WTC11 (cell line): ENCODE measurements at places on chromosomes 4 and X. TPM values are rescaled to one million over a fixed set of nuclear protein-coding genes. Genes with fewer than 3 reads are reported as not detected.

The FGFRL1 gene
- 25.9 to 30.6 TPM (median 27.3 TPM) in 3 replicates for total RNA-seq

The AFF2 gene
- 6.0 to 7.6 TPM (median 6.9 TPM) in 3 replicates for total RNA-seq

The AKAP17A gene
- 44.5 to 68.1 TPM (median 45.5 TPM) in 3 replicates for total RNA-seq

DNA sequence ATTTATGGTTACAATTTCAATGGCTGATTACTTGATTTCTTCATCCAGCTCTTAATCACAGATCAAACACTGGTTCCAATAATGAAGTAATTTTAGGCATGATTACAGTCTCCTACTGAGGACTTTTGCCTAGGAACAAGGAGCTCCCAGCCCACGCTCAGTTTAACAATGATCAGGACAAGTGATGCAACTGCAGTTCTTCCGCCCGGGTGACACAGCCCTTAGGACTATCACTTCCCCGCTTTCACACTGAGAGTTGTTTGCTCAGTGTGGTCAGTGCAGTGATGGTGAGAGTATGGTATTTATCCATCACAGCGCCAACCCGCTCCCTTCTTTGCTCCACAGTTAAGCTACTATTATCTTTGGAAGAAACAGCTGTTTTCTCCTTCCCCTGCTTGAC is 203.2 kb upstream of the MBNL3 start:
- no peak overlapping the region for H3K4me3 ChIP-seq
- no peaks in the 10 kb centered on the region for H3K36me3 ChIP-seq
- peaks cover 37% of the 10 kb centered on the region for H3K27me3 ChIP-seq
- H3K4me1 ChIP-seq: peaks cover 60% of the 10 kb centered on the region
- no peak for DNase-seq

DNA sequence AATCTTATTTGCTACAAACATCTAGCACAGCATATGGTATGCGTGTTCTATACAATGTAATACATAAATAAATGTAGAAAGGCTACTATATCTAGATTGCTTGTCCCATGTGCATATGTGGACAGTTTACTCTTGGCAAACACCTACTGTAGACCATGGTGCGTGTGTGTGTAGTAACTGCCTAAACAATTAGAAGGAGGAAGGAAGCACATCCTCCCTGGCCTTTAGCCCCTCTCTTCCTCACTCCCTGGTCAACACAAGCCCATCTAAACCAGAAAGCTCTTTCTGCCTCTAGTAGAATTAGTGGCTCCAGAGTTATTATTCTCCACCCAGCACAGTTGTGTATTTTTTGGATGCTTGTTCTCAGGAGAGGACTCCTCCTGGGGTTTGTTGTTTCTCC is 73.9 kb downstream of the KDR start:
- H3K4me1 ChIP-seq: no peaks in the 10 kb centered on the region
- H3K27me3 ChIP-seq: no peaks in the 10 kb centered on the region
- no peaks in the 10 kb centered on the region for H3K36me3 ChIP-seq
- H3K4me3 ChIP-seq: no peak overlapping the region

- no peak overlapping the region for H3K4me3 ChIP-seq
- no peaks in the 10 kb centered on the region for H3K27me3 ChIP-seq
These were observed 152.5 kb downstream of the PLS3 start for GRCh38 chrX:115713460-115713859.

- H3K27ac ChIP-seq: no peak overlapping the region
- H3K4me1 ChIP-seq: no peaks in the 10 kb centered on the region
- peaks cover 18% of the 10 kb centered on the region for H3K27me3 ChIP-seq
- H3K36me3 ChIP-seq: peaks cover 3% of the 10 kb centered on the region
- no peak for DNase-seq
These were observed 17.9 kb upstream of the NSG1 start for GRCh38 chr4:4368809-4369580.

GRCh38 chr4:7196736-7197135 is 4.4 kb downstream of the SORCS2 start:
- peaks cover 58% of the 10 kb centered on the region for H3K4me1 ChIP-seq
- no peak overlapping the region for H3K4me3 ChIP-seq
- no peak for DNase-seq
- peaks cover 30% of the 10 kb centered on the region for H3K27me3 ChIP-seq

DNA sequence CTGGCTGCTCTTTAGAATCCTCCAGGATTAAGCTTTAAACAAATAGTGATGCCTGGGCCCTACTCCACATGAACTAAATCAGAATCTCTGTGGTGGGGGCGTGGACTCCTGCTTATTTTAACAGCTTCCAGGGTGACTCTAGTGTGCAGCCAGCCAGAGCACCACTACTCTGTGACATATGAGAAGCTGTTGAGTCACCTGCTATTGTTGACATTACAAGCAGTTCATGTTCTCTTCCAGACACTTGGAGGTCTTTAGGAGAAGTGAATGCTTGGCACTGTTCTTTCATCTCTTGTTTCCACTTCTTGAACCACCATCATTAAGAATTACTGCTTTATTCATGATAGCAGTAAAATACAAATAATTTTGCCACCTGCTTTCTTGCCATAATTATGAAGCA is 426 bp upstream of the C4orf51 start:
- H3K4me1 ChIP-seq: peaks cover 14% of the 10 kb centered on the region
- H3K4me3 ChIP-seq: no peak overlapping the region
- DNase-seq: no peak
- H3K27me3 ChIP-seq: 0 out of 2 replicates have a peak, but pooled peaks cover 5% of the 10 kb centered on the region

DNA sequence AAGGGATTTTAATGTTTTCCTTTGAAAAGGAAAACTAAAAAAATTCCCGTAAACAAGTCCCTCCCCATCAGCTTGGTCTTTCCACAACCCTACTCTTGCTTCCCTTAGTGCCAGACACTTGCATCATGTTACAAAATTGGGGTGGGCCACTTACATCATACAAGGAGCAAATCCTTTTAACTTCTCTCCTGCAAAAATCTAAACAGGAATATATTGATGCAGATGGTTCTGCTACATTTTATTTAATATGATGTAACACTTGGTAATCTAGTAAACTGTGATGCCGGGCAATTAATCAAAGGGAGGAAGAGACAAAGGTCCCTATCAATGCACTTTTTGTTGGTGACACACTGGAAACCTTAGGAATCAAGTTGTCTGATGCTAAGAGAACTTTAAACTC is 125.3 kb downstream of the UBE2K start:
- H3K27me3 ChIP-seq: no peaks in the 10 kb centered on the region
- no peak overlapping the region for H3K4me3 ChIP-seq
- peak overlapping the region; percentile 55 for H3K27ac ChIP-seq
- DNase-seq: no peak
- H3K36me3 ChIP-seq: peaks cover 17% of the 10 kb centered on the region
- peaks cover 11% of the 10 kb centered on the region for H3K4me1 ChIP-seq

- peaks cover 15% of the 10 kb centered on the region for H3K36me3 ChIP-seq
- no peaks in the 10 kb centered on the region for H3K27me3 ChIP-seq
- no peak overlapping the region for H3K4me3 ChIP-seq
- no peak overlapping the region for H3K27ac ChIP-seq
- peaks cover 11% of the 10 kb centered on the region for H3K4me1 ChIP-seq
These were observed 81.9 kb upstream of the QRFPR start for GRCh38 chr4:121462660-121463261.

- H3K36me3 ChIP-seq: peaks cover 12% of the 10 kb centered on the region
- H3K27me3 ChIP-seq: no peaks in the 10 kb centered on the region
- H3K4me1 ChIP-seq: peaks cover 36% of the 10 kb centered on the region
- H3K4me3 ChIP-seq: no peak overlapping the region
- DNase-seq: no peak
These were observed 559 bp upstream of the PCDH18 start for GRCh38 chr4:137532869-137533236.

DNA sequence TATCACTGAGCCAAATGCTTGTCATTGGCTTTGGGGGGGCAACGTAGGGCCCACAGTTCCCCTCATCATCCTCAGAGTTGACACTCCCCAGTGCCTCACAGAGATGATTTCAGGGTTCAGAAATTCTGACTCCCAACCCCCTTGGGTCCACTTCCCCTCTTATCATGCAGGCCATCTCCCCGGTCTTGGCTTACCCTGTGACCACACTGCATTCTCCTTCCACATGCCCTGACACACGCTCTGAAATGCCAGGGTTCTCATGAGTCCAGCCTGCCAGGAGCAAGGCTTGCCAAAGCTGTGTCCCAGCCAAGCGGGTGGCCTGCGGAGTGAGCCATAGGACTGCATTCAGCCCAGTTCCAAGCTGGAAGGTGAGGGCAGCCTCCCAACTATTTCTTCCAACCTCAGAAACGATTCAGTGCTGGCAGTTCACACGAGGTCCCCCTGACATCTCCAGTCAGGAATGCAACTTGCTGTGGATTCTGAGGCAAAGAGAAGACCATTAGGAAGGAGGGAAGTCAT is 101.2 kb downstream of the SMIM20 start:
- no peak overlapping the region for H3K4me3 ChIP-seq
- no peak overlapping the region for H3K27ac ChIP-seq
- peaks cover 6% of the 10 kb centered on the region; the same call in 1 of the 2 replicates for H3K36me3 ChIP-seq
- H3K4me1 ChIP-seq: peaks cover 20% of the 10 kb centered on the region
